Hypothalamus (tissue), 51 donors: ENCODE measurements at places on chromosomes 16 and 17.

DNA sequence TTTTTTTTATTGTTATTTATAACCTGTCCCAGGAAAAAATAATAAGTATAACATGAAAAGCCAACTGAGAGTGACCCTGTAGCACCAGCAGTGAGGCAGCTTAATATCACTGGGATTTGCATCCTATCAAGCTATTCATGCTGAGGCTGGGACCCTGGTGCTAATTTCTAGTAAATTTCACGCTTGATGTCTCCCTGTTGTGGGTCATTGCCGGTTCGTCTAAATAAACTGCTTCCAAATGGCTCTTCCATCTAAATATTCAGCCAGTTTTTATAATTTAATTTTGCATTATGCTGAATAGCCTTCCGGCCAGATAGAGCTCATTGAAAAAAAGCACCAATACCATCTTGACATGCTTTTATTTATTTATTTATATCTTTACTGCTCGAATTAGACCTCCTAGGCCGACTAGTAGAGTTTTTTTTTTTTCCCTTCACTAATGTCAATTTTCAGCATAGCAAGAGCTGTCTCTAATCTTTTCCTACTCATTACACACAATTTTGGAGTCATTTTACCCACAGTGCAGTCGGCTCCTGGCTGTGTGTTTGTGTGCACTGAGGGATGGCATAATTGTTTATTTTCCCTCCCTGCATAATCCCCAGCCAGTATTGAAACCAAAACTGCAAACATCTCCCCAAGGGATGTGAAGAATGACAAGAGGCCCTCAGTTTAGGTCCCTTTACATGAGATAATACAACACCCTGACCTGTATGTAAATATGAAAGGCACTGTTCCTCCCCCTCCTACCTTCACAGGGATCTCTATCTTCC, 168.8 kb downstream of the AATF start:
- DNase-seq, result no peak

DNA sequence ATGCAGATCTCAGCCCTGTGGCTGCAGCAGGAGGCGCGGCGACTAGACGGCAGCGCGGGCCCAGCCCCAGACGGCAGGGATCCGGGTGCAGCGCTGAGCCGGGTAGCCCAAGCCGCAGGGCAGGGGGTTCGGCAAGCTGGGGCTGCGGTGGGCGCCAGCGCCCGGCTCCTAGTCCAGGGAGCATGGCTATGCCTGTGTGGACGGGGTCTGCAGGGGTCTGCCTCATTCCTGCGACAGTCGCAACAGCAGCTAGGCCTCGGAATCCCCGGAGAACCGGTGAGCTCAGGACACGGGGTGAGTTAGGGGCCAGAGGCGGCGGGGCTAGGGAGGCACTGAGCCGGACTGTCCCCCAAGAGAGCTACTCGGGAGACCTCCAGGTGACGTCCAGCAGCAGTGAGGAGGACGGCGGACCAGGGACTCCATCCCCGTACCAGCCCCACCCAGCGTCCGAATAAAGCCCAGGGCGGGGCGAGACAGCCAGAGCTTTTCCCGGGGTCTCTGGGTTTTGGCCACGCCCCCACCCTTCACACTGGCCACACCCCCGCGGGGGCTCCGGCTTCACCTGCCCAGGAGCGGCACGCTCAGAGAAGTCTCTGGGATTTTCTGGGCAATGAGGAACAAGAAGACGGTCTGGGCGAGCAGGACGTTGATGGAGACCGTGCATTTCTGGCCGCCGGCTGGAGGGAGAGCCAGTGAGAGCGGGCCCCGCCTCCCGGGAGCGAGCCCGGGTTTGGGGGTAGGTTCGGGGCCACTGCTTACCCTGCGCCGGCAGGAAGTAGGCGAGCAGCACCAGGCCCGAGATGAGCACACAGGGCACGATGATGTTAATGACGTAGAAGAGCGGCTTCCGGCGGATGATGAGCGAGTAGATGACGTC, 1.1 kb downstream of the C17orf107 start:
- no peak for DNase-seq

DNA sequence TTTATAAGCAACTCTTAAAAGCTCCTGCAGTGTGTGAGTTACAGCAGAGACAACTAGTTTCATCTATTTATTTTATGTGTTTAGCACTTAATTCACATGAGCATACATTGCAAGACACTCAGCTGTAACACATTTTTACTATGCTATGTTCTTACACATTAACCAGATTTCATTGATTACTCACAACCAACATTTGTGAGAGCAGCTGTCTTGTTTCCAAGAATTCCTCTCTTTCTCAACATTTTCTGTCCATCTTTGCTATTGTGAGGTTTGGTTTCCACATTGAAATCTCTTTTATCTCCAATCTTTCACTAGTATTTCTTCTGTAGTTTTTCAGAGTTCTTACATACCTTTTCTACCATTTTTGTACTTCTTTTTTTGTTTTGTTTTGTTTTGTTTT, 51.2 kb downstream of the COPRS start:
- no peak for DNase-seq

GRCh38 chr17:32627239-32627996, 140.6 kb downstream of the CDK5R1 start:
- no peak for DNase-seq

- no peak for DNase-seq
These were observed 1.6 kb downstream of the MYO1C start for GRCh38 chr17:1490643-1491442.

DNA sequence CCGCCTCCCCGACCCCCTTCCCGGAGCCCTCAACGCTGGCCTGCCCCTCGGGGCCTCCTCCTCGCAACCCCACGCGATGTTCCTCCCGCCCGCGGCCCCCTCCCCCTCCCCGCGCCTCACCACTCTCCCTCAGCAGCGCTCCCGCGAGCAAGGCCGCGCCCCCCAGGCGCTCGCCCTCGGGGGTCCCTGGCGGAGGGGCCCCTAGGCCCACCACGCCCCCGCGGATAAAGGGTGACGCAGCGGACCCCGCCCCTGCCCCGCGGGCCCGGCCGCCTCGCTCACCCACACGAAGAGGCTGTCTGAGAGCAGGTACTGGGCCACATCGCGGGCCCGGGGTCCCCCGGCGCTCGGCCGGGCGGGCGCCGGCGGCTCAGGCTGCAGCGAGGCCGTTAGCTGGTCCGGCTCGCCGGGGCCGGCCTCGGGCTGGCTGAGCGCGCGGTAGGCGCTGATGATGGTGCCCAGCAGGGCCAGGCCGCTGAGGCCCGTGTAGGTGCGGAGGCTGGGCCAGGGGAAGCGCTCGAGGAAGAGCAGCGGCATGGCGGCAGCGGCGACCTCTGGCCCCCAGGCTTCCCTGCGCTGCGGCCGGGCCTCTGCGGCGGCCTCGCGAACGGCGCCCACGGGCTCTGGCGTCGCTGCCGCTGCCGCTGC, 430 bp downstream of the AMFR start:
- DNase-seq, result no peak

GRCh38 chr17:17892009-17892408, 55.2 kb upstream of the SREBF1 start:
- DNase-seq, result no peak

DNA sequence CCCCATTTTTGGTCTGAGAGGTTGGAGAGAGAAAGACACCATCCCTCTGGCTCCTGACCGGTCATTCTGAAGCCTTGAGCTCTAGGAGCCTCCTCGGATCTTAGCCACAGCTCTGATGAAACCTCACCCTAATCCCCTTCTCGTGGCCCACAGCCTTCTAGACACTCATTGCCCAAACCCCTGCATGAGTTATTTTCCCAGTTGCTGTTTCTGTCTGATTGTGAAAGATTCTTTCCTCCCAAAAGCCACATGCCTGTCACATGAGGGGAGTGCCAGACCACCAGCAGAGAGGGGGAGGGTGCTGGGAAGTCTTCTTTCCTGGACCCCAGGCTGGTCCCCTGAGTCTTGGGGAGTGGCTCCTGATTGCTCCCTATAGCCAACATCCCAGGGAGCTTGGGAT, 17.6 kb upstream of the ABR start:
- DNase-seq, result no peak

GRCh38 chr17:44786551-44787081, 27.8 kb downstream of the ADAM11 start:
- DNase-seq, result no peak

DNA sequence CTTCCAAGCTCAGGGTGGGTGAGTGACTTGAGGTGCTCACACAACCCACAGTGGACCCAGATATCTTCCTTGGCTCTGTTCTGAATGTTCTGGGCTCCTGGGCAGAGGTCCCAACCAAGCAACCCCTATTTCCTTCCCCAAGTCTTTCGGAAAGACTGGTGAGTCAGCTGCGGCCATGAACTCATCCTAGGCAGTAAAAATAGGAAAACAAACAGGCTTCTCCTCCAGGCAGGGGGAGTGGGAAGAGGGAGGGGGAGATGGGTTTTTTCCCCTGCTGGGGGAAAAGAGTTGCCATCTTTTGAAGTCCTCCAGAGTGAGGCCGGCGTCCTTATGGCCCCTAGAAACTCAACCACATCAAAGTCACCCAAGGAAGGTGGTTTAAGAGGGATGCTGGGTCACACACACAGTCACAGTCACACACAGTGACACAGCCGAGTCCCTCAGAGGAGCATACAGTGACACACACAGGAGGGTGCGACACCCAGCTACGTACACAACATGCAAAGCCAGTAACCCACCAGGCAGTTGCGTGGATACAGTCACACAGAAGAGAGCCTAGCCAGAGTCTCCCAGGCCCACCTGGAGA, 16.0 kb upstream of the DLX4 start:
- no peak for DNase-seq

DNA sequence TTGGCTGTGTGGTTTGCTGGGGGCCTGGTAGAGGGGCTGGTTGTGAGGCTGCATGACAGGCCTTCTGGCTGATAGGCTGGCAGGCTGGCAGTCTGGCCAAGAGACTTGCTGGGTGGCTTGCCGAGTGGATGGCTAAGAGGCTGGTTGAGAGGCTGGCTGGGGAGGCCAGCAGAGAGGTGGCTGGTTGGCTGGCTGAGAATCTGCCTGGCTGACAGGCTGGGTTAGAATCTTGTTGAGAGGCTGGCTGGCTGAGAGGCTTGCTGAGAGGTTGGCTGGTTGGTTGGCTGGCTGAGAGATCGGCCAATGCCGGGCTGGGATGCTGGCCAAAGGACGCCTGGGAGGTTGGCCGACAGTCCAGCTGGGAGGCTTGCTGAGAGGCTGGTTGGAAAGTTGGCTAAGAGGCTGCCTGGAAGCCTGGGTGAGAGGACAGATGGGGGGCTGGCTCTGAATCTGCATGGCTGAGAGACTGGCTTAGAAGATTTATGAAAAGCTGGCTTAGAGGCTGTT, 35.9 kb upstream of the ACSM2B start:
- no peak for DNase-seq

DNA sequence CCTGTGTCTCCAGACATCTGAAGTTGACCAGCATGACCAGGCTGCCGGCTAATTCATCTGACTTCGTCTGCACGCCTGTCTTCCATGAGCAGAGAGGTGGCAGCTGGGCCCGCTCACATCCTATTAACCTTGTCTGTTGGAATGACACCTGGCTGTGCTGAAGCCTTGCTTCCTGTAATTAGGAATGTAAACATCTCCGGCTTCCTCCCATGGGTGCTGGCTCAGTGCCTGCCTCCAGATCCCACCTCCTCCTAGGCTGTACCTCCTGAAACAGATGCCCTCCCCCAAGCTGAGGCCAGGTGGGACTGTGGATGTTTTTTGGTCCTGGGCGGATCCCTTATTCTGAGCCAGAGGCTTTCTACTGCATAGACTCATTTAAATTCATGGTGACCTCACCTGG, 296.3 kb downstream of the HS3ST4 start:
- no peak for DNase-seq

GRCh38 chr17:16254773-16255400, 37.9 kb downstream of the PIGL start:
- no peak for DNase-seq
